ENCODE measurements at places on chromosomes 2 and 18.
A peak's percentile ranks its signal among the peaks of the same experiment; 100 is the strongest.

- DNase-seq, result no peak
Measured at GRCh38 chr2:152166633-152167032, 8.9 kb downstream of the STAM2 start.

- DNase-seq, result no peak
Measured at GRCh38 chr2:171728989-171729951, 42.0 kb downstream of the DYNC1I2 start.

GRCh38 chr2:37779139-37779538 is 107.7 kb upstream of the CDC42EP3 start:
- DNase-seq, result no peak

DNA sequence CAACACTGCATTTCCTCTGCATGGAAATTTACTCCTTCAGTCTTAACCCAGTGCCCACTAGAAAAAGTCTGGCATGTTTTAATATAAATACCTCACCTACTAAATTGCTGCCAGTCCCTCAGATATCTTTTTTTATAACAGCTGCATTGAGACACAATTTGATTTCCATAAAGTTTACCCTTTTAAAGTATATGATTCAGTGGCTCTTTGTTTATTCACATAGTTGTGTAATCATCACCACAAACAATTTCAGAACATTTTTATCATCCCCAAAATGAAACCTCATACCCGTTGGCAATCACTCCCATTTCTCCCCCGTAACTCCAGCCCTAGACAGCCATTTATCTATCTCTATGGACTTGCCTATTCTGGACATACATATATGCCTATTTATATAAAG is 17.0 kb upstream of the FRZB start:
- no peak for DNase-seq

GRCh38 chr18:79366177-79367094 is 29.3 kb upstream of the NFATC1 start:
- DNase-seq, result no peak

- no peak for DNase-seq
Measured at GRCh38 chr2:33034784-33035183, 88.0 kb downstream of the LTBP1 start.

GRCh38 chr2:207333599-207334300 is 168.0 kb upstream of the KLF7 start:
- no peak for DNase-seq

DNA sequence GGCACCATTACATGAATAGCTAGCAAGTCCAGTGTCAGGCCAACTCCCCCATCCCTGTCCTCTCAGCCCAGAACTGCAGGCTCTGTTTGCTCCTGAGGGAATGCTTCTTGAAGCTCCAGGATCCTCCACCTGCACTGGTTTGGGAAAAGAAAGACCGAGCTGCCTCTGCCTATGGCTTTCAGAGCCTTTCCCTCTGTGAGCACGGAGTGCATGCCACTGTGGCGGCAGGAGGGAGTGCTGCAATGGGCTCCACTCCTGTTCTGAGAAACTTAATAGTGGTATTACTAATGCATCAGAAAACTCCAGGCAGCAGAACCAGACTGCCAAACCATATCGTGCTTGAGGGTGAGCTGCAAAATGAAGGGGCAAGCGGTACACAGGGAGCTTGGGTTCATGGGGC is 271.8 kb downstream of the SRBD1 start:
- no peak for DNase-seq

GRCh38 chr2:71001981-71002570 is 7.4 kb upstream of the TEX261 start:
- peak; percentile 78 for DNase-seq

DNA sequence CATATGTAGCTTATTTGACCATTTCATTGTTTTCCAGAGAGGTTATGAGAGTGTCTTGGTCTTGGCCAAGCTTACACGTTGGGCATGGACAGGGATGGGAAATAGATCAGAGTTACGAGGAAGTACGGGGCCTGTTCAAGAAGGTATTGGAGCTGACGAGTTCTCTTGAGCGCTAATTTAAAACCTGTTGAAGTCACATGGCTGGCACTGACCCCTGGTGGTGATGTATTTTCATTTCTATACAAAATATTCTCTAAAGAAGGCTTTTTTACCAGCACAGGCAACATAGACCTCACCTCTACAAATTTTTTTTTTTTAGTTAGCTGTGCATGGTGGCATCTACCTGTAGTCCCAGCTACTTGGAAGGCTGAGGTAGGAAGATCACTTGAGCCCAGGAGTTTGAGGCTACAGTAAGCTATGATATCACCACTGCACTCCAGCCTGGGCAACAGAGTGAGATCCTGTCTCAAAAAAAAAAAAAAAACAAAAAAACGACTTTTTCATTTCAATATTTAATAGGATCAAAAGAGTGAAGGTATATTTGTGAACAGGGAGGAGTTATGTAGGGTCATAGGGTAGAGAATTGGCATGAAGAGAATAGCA is 19.6 kb downstream of the UGP2 start:
- DNase-seq, result peak; percentile 39

- DNase-seq, result peak; percentile 39
Measured at GRCh38 chr2:138632066-138632620, 130.6 kb downstream of the SPOPL start.

DNA sequence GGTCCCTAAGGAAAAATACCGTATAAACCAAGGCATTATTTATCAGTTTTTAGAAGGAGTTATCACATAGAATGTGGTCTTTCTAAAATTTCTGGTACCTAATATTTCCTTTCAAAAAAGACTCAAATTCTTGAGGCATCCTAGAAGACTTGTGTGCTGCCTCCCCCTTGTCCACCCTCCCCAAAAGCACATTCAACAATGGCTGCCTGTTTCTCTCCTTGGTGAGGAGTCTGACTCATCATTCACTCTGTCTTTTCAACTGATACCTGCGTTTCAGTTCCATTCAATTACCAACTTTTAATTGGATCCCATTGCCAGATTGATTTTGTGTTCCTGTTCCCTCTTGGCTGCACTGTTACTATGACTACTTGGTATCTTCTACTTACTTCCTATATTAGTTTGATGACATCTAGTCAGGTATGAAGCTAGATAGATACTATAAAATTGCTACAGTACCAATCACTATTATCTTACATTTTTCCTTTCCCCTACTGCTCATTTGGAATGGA is 72.9 kb downstream of the XRCC5 start:
- no peak for DNase-seq

DNA sequence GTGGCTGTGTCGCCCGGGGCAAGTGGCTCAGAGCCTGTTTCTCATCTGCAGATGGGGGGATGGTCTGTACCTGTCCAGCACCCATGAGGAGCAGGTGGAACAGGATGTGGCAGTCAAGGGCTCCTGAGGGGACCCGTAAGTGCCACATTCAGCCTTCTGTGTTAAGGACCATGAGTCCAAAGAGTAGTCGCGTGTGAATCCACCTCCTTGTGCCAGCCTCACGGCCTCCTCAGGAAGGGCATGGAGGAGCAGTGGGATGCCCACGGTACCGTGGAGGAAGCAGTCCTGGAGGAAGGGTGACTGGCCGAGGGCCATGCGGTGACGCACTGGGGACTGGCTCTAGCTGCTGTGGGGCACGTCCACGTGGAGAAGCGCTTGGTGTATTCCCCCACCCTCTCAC is 61.1 kb downstream of the ODC1 start:
- no peak for DNase-seq

DNA sequence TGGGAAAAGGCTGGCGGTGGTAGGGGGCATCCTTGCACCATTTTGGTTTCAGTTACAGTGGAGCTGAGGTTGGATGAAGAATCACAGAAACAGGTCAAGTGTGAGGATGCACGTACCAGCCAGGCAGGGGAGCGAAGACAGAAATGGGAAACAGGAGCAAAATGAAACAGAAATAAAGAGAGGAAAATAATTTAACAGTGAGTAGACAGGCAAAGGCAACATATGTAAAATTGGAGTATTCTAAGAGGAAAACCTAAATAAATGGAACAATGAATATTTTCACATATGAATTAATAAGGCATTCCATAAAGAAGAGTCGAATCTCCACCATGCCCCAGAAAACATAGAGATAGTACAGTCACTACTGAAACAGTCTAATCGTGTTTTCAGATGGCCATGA is 29.7 kb downstream of the LRRFIP1 start:
- no peak for DNase-seq

DNA sequence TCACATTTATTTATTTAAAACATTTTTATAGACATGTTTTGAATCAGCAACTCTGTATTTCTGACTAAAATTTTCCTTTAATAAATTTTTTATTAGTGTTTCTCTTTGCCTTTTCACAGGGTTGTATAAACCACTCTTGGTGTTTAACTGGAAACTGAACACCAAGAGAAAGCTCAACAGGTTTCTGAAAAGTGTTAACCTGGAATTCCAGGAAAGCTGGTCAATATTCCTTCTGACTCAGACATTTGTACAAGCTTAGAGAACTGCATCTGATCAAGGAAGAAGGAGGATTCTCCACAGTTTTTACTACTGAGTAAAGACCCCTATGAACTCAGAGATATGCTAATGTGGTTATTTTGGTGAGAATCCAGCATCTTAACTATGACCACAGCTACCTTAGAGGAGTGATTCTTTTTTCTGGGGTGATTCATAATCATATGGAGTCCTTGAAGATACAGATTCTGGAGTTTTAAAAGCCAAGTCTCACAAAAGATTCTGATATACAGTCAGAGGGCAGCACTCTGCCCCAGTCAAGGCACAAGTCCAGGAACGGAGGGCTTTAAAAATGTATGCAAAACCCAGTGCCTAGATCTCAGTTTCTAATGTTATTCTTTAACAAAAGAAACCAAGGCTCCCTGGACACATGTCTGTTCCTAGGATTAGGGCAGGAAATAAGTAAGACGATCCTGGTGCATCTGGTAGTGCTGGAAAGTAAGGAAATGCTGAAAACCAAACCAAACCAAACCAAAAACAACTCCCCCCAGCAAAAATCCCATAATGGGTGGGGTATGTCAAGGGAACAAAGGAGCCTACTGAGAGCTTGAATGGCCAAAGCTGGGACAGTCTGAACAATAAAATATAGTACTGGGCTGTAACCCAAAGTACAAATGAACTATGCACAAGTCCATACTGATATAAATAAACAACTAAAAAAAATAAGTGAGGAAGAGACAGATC is 85.1 kb upstream of the FZD5 start:
- no peak for DNase-seq

- no peak for DNase-seq
Measured at GRCh38 chr18:12737243-12737902, 34.5 kb downstream of the PSMG2 start.

GRCh38 chr2:231563378-231563961 is 29.2 kb upstream of the TEX44 start:
- peak; percentile 55 for DNase-seq

DNA sequence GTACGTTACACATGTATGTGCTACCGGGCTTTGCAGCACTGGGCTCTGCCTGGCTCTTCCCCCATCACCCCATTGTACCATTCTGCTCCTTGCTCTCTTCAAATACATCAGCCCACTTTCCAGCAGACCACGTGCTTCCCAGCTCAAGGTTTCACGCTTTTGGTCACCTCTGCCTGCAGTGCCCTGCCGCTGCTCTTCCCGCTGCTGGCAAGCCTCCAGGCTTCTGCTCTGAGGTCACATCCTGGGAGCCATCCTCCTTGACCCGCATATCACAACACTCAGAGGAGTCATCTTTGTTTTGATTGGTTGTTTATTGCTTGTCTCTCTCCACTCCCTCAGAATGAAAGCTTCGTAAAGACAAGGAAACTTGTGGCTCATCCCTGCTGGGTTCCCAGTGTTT is 34.1 kb downstream of the KIF5C start:
- no peak for DNase-seq

GRCh38 chr2:65046633-65047407 is 9.4 kb upstream of the CEP68 start:
- no peak for DNase-seq

- no peak for DNase-seq
Measured at GRCh38 chr2:217120429-217120828, 260.6 kb upstream of the TNP1 start.

DNA sequence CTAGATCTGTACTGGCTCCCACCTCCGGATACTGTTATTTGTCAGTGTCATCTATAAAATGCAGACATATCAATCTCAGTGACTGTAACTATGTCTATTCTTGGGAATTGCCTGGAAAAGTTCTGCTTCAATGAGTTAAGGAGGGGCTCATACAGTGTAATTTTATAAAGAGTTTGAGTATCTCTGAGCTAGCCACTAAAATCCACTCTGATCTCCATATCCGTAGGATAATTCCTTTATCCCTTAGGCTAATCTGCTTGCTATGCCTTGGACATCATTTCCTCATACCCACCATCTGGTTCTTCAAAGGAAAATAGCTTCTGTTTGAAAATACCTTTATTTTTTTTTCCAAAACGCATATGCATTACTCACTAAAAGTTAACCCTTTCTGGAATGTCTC is 863.2 kb downstream of the SUCLG1 start:
- no peak for DNase-seq

GRCh38 chr18:48011926-48012465 is 81.5 kb upstream of the SMAD2 start:
- DNase-seq, result no peak
